ENCODE measurements at places on chromosomes 16 and 17.

DNA sequence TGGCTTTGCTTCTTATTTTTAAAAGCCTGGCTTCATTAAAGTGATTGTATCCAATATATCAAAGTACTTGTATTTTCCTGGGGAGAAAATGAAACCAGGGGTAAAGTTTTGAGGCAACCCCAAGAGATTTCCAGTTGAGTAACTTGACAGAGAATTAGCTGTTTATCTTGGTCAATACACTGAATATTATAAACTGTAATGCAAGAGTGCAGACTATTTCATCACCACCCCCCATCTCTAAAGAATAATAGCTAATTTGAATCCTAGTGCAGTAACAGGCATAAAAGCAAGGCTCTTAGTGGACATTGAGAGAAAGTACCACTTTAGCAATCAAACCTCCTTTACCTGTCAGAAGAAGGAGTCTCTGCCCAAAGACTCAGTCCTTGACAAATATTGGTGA, 27.0 kb downstream of the IRX6 start:
- DNase-seq: no peak

- DNase-seq: no peak
Measured at GRCh38 chr16:85690469-85691064, 1.8 kb upstream of the GINS2 start.

- DNase-seq: no peak
Measured at GRCh38 chr16:72969146-72969545, 78.8 kb downstream of the ZFHX3 start.

DNA sequence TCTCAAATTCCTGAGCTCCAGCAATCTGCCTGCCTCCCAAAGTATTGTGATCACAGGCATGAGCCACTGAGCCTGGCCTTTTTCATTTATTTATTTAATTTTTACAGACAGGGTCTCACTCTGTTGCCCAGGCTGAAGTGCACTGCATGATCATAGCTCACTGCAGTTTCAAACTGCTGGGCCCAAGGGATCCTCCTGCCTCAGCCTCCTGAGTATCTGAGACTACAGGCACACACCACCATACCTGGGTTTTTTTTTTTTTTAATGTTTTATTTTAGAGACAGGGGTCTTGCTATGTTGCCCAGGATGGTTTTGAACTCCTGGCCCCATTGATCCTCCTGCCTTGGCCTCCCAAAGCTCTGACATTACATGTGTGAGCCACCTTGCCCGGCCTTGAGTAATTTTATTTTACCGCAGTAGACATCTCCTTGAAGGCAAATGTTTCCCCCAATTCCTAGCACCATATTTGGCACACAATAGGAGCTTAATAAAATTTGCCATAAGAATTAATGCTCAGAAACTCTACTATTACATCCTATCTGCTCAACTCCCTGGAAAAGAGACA, 1.9 kb upstream of the EEF2K start:
- no peak for DNase-seq

DNA sequence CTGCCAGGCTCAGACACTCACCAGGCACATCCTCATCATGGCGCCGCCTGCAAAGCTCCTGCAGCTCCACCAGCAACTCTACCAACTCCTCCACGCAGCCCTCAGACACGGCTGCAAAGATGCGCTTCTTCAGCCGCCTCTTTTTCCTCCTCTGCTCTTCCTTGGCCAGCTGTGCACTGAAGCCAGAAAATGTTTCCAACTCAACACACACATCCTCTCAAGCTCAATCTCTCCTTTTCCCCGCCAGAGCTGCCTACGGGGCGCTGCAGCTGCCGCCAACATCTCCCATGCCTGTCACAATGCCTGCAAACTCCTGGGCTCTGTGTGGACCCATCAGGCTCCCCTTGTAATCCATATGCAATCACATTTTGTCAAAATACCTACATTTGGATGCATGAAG, 14.2 kb downstream of the TRPV3 start:
- peak; percentile 61 for DNase-seq

DNA sequence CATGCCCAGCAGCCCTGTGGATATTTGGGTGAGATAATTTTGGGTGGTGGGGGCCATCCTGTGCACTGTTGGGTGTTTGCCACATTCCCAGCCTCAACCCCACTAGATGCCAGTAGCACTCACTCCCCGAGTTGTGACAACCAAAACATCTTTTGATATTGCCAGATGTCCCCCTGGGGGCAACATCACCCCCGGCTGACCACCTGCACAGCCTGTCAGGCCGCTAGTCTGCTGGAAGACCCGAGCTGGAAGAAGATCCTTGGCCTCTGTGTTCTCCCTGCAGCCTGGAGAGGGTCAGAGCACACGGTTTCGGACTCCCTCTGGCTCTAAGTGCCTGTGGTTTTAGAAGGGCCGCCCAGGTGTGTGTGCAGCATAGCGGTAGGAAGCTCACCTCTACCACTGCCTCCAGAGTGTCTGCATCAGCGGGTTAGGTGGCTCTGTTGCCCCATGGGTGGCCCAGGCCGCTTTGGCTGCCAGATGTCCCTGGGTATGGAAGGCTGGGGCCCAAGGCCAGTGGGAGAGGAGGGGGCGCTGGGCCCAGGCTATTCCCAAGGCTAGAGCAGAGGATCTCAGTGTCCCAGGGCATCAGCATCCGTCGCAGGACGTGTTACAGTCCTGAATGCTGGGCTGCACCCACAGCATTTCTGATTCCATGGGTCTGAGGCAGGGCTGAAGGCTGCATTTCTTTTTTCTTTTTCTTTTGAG, 195.8 kb upstream of the GSE1 start:
- DNase-seq: no peak

GRCh38 chr17:64281962-64282752, 19.1 kb upstream of the TEX2 start:
- DNase-seq: peak; percentile 73

GRCh38 chr17:59366773-59367656, 35.6 kb downstream of the YPEL2 start:
- peak; percentile 31 for DNase-seq

GRCh38 chr17:58318627-58319172, 9.9 kb downstream of the TSPOAP1 start:
- DNase-seq: no peak

DNA sequence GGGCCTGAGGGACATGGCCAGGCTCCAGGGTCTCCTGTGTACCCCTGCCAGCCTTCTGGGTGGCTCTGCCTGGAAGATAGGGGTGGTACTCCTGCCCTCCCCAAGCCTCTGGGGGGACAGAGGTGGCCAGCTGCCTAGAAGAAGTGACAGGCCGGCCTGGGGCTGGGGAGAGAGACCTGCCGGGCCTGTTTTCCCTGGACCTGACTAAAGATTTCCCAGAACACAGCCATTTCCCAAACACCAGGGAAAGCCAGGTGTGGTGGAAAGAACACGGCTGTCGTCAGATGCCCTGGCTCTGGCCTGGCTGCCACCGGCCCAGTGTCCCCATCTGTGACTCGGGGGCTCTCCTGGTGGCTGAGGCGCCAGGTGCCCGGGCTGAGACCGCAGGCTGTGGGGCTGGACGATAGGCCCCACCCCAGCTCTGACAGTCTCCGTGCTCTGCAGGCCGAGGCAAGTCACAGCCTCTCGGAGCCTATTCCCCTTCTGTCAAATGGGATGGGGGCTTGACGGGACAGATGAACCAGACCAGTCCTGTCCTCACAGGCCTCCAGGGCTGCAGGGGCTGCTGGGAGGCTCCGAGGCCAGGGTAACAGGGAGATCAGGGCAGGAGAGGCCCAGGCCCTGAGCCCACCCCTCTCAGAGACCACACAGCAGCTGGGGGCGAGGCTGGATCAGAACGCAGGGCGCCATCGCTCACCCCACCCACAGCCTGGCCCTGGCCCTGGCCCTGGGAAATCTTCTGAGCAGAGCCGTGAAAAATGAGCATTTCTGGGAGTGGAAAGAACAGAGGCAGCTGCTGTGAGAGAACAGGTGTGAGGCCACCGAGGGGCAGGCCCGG, 33.1 kb downstream of the CTU2 start:
- no peak for DNase-seq

GRCh38 chr16:11581678-11582077, 5.0 kb downstream of the LITAF start:
- no peak for DNase-seq

DNA sequence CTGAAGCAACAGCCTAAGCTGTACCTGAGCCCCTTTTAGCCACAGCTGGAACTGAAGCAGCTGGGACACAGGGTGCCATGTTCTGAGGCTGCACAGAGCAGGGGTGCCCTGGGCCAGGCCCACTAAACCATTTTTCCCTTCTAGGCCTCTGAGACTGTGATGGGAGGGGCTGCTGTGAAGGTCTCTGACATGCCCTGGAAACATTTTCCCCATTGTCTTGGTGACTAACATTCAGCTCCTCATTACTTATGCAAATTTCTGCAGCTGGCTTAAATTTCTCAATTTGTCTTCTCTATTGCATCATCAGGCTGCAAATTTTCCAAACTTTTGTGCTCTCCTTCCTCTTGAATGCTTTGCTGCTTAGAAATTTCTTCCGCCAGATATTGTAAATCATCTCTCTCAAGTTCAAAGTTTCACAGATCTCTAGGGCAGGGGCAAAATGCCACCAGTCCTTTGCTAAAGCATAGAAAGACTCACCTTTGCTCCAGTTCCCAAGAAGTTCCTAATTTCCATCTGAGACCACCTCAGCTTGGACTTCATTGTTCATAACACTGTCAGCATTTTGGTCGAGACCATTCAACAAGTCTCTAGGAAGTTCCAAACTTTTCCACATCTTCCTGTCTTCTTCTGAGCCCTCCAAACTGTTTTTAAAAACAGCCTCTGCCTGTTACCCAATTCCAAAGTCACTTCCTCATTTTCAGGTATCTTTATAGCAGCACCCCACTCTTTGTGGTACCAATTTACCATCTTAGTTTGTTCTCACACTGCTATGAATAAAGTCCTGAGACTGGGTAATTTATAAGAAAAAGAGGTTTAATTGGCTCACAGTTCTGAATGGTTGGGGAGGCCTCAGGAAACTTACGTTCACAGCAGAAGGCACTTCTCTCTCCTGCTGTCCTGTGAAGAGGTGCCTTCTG, 49.8 kb downstream of the TMEM100 start:
- DNase-seq: no peak

- no peak for DNase-seq
Measured at GRCh38 chr16:26120729-26121128, 429.0 kb downstream of the HS3ST4 start.

- DNase-seq: no peak
Measured at GRCh38 chr16:28155293-28155692, 56.5 kb downstream of the XPO6 start.

GRCh38 chr16:71672125-71672524, 46.1 kb downstream of the MARVELD3 start:
- no peak for DNase-seq

DNA sequence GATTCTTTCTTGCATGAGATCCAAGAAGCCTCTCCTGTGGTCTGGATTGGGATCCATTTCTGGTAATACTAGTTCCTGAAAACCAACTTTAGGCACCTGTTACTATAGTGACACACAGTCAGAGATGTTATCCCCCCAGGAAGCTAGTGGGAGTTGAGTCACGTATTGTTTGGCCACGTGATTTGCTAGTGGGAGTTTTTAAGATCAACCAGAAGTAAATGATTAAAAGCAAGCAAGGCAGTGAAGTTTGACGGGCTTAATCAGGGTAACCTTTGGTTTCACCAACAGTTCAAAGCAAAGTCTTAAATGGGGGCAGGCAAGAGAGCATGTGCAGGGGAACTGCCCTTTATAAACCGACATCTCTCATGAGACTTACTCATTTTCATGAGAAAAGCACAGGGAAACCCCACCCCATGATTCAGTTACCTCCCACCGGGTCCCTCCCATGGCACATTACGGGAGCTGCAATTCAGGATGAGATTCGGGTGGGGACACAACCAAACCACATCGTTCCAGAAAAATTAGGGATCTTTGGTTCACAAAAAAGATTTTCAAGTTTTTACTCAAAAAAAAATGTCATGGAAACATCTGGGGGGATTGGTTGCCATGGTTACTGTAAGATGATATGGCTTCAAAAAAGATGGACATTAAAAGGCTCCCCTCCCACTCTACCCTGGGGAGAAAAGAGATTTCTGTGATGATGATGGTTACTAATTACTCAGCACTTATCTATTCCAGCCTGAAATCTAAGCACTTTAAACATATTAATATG, 483.1 kb upstream of the ERCC4 start:
- no peak for DNase-seq

DNA sequence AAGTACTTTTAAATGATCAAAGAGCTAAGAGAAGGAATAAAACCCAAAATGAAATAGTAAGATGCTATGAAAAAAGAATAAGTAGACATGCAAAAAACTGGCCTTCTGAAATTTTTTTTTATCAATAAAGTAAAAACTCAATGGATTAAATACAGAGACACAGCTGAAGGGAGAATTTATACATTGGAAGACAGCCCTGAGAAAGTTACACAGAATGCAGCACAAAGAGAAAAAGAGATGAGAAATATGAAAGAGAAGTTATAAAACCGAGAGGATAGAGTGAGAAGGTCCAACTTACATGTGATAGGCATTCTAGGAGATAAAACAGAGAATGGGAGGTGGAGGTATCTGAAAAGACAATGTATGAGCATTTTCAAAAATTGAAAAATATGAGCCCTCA, 57.0 kb downstream of the MARF1 start:
- DNase-seq: no peak

DNA sequence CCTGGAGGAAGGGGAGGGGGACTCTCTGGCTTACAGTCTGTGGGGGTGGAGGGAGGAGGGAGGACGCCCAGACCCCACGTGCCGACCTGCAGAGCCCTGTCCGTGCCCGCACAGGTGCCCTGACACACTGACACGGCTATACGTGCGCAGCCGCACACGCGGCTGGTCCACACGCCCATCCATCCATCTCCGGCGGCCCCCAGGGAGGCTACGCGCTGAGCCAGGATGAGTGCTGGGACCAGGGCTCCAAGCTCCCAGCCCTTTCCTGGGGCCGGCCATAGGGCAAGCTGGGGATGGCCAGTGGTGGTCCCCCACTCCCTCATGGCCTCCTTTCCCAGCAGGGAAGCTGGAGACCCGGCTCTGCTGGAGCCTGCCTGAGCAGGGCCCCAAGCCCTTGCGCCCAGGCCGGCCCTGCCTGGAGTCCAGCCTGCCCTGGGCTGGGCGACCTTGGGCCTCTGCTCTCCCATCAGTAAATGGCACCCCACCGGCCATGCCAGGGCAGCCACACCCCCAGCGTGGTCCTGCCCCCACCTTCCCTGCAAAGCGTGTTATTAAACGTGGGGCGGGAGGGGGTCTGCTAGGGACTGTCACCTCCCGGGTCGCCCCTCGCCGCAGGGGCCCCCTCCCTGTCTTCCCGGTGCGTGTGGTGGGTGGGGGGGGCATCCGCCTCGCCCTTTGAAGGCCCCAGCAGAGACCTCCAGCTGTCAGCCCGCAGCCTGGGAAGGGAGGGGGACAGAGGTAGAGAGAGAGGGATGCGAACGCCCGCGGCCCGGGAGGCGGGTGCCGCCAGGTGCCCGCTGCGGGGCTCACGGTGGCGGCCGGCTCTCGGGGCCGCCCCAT, 863 bp downstream of the CASKIN1 start:
- peak; percentile 64 for DNase-seq

- DNase-seq: no peak
Measured at GRCh38 chr16:79703066-79703465, 102.5 kb upstream of the MAF start.
